ENCODE measurements at places on chromosomes 1 and 21. TPM values are rescaled to one million over a fixed set of nuclear protein-coding genes. Genes with fewer than 3 reads are reported as not detected.

HAO2 gene
- total RNA-seq = not detected

KCNQ4 gene
- total RNA-seq = 1.4 TPM

SYPL2 gene
- 7.3 TPM for total RNA-seq

DNA sequence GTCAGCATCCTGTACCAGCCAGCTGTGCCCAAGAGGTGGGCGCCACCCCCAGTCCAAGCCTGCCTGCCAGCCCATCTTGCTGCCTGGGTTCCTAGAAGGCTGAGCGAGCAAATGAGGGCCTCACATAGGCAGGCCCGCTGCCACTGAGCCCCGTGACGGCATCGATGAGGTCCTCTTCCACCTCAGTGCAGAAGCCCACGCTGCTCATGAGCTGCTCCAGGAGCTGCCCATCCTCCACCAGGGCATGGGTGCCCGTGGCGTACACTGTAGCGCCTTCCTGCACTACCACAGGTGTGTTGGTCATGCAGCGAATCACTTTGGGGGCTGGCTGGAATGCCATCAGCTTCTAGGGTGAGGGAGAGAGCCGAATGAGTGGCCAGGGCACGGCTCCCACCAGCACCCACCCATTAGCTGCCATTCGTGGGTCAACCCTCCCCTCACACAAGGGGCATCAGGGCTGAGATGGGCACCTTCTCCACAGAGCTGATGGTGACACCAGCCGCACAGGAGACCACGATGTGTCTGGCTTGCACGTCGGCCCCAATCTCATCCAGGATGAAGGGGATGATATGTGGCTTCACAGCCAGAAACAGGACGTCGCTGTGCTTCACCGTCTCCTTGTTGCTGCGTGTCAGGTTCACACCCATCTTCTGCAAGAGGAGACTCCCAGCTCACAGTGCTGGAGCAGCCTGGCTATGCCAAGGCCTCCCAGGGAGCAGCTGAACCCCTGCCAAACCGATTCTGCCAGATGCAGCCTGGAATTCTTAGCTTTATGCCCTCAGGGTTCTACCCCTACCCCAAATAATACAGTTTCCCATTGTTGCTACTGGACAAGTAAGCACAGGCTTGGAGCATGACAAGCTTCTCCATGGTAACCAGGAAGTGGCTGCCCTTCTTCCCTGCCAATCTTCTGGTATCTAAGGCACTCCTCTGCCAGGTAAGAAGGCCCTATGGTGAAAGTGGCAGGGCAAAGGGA is 2.0 kb downstream of the PYCR2 start:
- no peak for DNase-seq

DNA sequence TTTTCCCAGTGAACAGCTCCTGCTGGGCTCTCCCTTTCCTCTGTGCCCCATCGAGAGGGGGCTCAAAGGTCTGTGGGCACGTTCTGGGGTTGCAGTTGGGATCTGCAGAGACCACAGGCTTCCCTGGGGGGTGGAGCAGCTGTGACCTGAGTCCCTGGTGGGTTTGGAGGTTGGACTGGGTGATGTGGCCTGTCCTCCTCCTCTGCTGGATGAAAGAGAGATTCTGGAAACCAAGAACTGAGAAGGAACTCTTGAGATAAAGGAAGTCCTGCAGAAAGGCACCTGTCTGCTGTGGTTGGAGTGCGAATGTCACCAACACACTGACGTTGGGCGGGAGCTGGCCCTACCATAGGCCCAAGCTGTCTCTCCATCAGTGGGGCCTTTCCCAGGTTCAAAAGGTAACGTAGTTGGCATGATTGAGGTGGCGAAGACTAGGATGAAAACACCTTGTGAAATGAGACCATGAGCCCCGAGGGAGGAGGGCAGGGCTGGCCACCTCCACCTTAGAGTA is 35.8 kb upstream of the ETV3 start:
- DNase-seq = no peak

DNA sequence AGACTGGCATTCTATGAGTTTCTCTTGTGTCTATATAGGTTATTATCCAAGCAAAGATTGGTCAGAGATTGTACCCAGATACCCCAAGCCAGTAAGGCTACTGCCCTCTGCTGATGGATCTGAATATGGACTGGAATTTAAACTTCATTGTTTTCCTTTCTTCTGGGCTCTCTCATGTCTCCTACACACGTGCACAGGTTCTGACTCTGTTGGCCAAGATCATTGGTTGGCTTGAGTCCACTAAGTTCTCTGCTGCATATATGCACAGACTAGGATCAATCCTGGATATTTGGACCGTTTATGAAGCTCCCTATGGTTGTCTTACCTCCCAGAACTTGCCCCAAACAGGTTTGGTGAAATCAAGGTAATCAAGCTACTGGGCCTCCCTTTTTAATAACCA is 69.7 kb downstream of the CC2D1B start:
- no peak for DNase-seq

GRCh38 chr1:178806665-178807300 is 64.1 kb downstream of the ANGPTL1 start:
- no peak for DNase-seq

- DNase-seq = no peak
These were observed 738.4 kb downstream of the USP25 start for GRCh38 chr21:16468184-16468583.

All from mesenteric fat pad (tissue), 1 donor.